T-helper 17 cell (primary cell): ENCODE measurements at places on chromosomes 4 and X. TPM values are rescaled to one million over a fixed set of nuclear protein-coding genes. Genes with fewer than 3 reads are reported as not detected.

TDO2 gene
- total RNA-seq, result not detected

FOXP3 gene
- 19.1 TPM for total RNA-seq

CFAP299 gene
- total RNA-seq, result not detected

NAP1L2 gene
- 8.3 TPM for total RNA-seq

DNA sequence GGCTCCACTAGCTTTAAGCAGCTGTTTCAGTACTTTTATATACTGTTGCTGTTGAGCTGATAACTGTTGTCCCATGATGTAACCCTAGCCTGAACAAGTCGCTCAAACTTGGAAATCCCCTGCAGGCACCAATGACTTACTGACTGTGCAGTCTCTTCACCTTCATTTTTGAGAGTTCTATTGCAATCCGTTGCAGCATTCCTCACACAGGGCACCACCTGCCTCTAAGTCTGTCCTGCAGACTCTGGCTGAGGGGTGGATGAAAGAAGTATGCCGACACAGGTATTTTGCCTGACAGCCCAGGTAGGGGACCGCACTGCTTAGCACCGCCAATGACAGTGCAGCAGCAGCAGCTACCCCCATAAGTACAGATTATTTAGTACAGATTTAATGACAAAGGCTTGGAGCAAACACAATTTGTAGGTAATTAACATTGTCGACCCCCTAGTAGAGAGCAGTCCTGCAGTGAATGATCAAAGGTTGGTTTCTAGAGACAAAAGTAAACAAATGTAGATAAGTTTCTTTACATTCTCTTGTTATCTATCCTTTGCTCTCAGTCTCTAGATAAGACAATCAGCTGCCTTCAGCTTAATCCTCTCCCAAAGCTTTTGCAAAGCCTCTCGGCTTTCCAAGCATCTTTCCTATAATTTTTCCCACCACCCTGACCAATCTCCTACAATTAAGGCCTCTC is 205.0 kb downstream of the PABPC4L start:
- H3K4me3 ChIP-seq, result no peak overlapping the region
- no peaks in the 10 kb centered on the region for H3K27me3 ChIP-seq
- no peak for DNase-seq
- H3K27ac ChIP-seq, result no peak overlapping the region

DNA sequence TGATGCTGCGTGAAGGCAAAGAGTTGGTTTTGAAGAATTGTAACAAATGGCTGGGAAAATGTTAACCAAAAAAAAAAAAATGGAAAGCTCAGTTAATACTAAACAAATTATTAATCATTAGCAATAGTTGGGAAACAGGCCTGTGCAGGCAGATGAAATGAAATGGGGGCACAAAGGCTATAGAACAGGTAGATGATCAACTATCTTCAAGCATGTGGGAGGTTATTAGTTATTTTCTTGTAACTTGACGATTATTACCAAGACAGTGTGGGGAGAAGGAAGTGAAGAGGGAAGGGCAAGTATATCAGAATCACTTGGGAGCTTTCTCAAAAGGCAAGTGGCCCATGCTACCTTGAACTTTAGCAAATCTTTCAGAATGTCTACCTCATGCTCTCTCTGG is 351.9 kb downstream of the BCOR start:
- H3K4me3 ChIP-seq, result no peak overlapping the region
- H3K36me3 ChIP-seq, result peaks cover 2% of the 10 kb centered on the region
- H3K27ac ChIP-seq, result no peak overlapping the region
- no peaks in the 10 kb centered on the region for H3K27me3 ChIP-seq
- no peak for DNase-seq
- H3K4me1 ChIP-seq, result peaks cover 4% of the 10 kb centered on the region

DNA sequence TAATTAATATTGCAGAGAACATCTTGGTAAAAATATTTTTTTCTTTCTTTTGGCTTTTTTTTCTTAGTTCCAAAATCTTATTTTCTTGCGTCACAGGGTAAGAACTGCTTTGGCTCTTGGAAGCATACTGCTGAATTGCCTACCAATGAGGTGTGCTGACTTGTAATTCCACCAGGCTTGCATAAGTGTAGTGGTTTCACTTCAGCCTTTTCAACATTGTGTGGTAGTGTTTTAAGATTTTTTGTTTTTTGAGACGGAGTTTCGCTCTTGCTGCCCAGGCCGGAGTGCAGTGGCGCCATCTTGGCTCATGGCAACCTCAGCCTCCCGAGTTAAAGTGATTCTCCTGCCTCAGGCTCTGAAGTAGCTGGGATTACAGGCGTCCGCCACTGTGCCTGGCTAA is 42.4 kb downstream of the N4BP2 start:
- no peak overlapping the region for H3K27ac ChIP-seq
- H3K4me3 ChIP-seq, result no peak overlapping the region
- no peaks in the 10 kb centered on the region for H3K27me3 ChIP-seq

- no peak overlapping the region for H3K4me3 ChIP-seq
- no peak for DNase-seq
- no peaks in the 10 kb centered on the region for H3K27me3 ChIP-seq
- H3K36me3 ChIP-seq, result no peaks in the 10 kb centered on the region
- no peaks in the 10 kb centered on the region for H3K4me1 ChIP-seq
- no peak overlapping the region for H3K27ac ChIP-seq
These were observed 28.4 kb downstream of the USP26 start for GRCh38 chrX:133068461-133068860.

DNA sequence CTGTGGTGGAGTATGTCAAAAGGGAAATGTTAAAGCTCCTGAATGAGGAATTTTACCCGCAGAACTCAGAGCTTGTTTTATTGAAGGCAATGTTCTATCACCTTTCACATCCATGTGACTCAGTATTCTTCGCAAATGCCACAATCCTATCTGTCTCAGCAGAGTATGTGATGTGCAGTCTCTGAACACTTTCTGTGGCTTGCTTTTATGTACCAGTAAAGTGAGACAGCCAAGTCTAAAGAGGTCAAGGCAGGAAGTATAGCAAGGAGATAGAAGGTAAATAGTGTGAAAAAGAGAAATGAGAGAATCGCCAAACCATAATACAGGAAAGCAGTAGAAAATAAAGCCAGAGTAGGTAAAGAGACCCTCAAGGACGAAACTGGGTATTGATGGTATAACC is 515.8 kb downstream of the RAB28 start:
- H3K36me3 ChIP-seq, result no peaks in the 10 kb centered on the region
- no peak overlapping the region for H3K27ac ChIP-seq
- no peak for DNase-seq
- no peaks in the 10 kb centered on the region for H3K27me3 ChIP-seq

GRCh38 chr4:177573507-177573906 is 131.3 kb upstream of the AGA start:
- H3K4me1 ChIP-seq, result no peaks in the 10 kb centered on the region
- no peak overlapping the region for H3K27ac ChIP-seq
- H3K36me3 ChIP-seq, result no peaks in the 10 kb centered on the region
- peaks cover 6% of the 10 kb centered on the region for H3K27me3 ChIP-seq
- H3K4me3 ChIP-seq, result no peak overlapping the region

DNA sequence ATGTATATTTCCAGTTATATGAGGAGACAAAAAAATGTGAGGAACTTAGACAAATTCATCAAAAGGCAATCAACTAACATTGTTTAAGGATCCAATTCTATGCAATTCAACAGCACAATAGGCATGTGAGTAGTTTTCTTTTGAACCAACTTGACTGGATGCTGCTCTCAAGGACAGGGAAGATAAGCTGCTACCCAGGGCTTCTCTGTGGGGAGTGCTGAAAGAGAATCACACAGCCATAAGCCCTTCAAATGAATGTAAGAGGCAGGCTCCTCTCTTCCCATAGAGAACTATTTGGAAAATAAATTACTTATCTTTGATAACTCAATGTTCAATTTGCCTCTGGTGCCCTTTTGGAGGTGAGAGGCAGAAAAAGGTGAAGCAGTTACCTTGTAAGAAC is 1413.6 kb downstream of the PCDH7 start:
- H3K27me3 ChIP-seq, result no peaks in the 10 kb centered on the region
- DNase-seq, result no peak
- no peak overlapping the region for H3K4me3 ChIP-seq
- no peak overlapping the region for H3K27ac ChIP-seq
- no peaks in the 10 kb centered on the region for H3K4me1 ChIP-seq

DNA sequence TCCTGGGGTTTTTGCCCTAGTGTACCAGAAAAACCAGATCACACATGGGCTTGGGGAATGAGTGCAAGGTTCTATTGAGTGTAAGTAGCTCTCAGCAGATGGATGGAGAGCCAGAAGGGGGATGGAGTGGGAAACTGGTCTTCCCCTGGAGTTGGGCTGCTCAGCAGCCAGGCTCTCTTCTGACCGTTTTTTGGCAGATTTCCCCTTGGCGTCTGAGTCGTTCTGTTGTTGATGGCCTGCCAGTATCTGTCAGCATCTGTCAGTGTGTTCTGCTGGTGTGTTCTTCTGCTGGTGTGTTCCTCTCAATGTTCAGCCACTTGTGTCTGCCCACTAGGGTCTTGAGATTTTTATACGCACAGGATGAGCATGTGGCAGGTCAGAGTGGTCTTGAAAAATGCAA is 633.9 kb upstream of the CPEB2 start:
- H3K27ac ChIP-seq, result no peak overlapping the region
- no peaks in the 10 kb centered on the region for H3K4me1 ChIP-seq
- H3K4me3 ChIP-seq, result no peak overlapping the region
- DNase-seq, result no peak
- no peaks in the 10 kb centered on the region for H3K36me3 ChIP-seq

DNA sequence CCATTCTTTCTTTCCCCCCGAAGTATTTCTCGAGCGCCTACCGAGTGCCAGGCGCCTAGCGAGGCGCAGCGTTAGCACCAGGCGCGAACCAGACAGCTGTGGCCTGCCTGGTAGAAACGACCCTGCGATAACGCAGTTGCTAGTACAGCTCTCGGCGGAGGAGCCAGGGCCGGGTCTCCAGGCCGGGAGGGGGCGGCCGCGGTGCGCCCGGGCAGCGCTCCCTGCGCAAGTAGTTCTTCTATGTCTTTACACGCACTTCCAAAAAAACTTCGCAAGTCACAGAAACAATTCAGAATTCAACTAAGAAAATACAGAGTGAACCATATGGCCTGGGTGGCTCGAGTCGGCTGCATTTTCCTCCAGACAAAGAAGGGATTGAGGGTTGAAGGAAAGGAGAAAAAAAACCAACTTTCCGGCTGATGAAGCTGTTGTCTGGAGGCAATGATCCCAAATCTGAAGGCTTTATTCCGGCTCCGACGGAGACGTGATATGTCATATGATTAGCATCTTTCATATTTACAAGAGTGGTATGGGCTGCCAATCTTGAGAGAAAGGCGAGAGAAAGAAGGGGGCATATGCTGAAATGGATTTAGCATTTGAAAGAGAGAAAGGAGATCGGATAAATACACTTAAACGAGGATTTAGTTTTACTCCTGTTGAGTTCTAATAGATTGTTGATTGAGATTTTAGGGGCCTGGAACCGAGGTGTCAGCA is 7.2 kb upstream of the NEUROG2 start:
- H3K36me3 ChIP-seq, result peaks cover 5% of the 10 kb centered on the region
- peak overlapping the region; percentile 91 for H3K4me3 ChIP-seq
- peak overlapping the region; percentile 29 for H3K27ac ChIP-seq
- H3K27me3 ChIP-seq, result peaks cover 54% of the 10 kb centered on the region

DNA sequence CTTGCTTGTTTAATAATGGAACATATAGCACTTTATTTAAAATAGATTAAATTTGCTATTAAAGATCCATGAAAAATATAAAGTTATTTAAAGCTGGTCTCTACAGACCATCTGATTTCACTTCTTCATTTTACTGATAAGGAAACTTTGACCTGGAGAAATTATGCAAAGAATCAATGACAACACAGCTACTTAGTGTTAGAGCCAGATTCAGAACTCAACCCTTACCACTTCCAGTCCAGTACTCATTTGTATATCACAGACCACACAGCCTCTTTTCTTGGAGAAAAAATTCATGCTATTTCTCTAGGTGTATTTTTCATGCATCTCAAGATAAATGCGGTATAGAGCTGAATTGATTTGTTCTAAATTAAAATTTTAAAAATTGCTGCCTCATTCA is 34.0 kb downstream of the WDFY3 start:
- no peak overlapping the region for H3K27ac ChIP-seq
- H3K36me3 ChIP-seq, result no peaks in the 10 kb centered on the region
- H3K4me3 ChIP-seq, result no peak overlapping the region
- H3K4me1 ChIP-seq, result no peaks in the 10 kb centered on the region
- H3K27me3 ChIP-seq, result no peaks in the 10 kb centered on the region
- DNase-seq, result no peak

- H3K27me3 ChIP-seq, result no peaks in the 10 kb centered on the region
- no peaks in the 10 kb centered on the region for H3K4me1 ChIP-seq
These were observed 1860.5 kb upstream of the ADGRL3 start for GRCh38 chr4:59339631-59340030.

DNA sequence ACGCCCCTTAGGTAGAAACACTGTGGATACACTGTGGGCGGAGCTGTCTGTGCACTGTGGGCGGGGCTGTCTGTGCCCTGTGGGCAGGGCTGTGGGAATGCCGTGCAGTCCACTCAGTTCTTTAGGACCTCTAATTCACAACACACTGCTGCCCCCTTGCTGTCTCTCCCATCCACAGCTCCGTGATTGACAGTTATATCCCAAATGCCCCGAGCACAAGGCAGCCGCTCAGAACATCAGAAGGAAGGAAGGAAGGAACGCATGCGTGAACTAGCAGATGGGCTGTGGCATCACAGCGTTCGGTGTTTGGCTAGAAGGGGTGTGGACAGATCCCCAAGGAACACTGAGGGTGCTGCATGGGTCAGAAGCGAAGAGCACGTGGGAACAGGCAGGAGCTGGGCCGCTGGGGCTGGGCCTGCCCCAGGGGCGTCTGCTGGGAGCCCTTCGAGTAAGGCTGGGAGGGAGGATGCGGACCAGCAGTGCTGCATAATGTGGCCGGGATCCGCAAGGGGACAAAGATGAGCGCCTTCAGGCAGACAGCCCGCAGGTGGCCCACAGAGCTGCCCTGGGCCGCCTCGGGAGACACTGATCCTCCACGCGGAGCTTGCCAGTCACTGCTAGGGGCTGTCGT is 29.8 kb downstream of the ACOX3 start:
- peaks cover 6% of the 10 kb centered on the region for H3K36me3 ChIP-seq
- DNase-seq, result no peak
- H3K27ac ChIP-seq, result peak overlapping the region; percentile 47
- H3K4me1 ChIP-seq, result peaks cover 33% of the 10 kb centered on the region
